ENCODE measurements at places on chromosomes 6 and 20.
A peak's percentile ranks its signal among the peaks of the same experiment; 100 is the strongest.

GRCh38 chr6:39731565-39731964 is 6.4 kb upstream of the KIF6 start:
- DNase-seq: no peak

DNA sequence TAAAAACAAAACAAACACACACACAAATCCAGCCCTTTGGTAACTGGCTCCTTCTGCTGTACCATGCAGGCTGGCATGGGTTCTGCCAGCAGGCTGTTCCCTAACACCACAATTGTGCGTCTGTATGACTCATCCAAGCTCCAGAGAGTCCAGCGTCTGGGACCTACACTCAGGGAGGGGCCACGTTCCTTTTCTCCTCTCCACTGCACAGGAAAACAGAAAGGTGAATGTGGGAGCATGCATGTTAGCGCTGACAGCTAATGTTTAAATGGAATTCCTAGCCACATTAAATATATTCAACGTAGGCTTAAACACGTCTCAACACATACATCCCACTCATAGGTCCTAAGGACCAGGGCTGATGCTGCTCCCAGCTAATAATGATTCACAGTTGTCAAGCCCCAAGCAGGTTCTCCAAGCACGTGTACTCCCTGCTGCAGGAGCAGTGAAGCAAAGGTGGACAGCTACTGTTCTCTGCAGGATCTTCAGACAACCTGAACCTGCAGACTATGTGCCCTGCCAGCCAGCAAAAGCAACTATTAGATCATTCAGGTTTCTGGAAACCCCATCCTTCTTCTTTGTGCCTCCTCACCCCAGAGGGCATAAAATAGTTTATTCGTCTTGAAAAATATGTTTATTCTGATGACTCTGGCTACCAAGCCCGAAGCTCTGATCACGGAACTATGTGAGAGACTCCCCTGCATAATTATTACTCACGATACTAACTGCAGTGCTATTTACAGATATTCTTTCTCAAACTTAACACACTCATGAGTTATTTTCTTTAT is 20.9 kb downstream of the MAP1LC3A start:
- DNase-seq: peak; percentile 49

GRCh38 chr6:18600255-18600654 is 213.1 kb downstream of the RNF144B start:
- DNase-seq: no peak

- no peak for DNase-seq
Measured at GRCh38 chr6:13472099-13472498, 15.3 kb downstream of the GFOD1 start.

GRCh38 chr6:35496841-35497570 is at the start of gene TEAD3:
Gene TEAD3 (minus strand): TSS chr6:35497079.
- DNase-seq: no peak

DNA sequence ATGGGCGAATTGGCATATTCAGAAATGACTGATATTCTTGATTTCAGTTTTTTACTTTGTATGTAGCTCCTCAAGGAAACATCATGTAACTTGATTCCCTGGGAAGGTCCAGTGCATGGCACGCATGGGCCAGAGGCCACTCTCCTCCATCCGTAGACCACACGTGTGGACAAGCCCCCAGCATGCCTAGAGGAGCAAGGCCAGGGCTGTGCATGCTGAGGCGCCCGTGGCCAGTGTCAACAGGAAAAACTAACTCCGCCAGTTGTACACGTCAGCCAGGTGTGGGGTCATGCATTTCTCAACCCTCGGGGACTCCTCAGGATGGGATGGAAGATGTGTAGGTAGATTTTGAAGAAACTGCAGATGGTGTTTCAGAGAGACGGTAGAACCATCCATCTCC is 37.8 kb upstream of the CD93 start:
- no peak for DNase-seq

DNA sequence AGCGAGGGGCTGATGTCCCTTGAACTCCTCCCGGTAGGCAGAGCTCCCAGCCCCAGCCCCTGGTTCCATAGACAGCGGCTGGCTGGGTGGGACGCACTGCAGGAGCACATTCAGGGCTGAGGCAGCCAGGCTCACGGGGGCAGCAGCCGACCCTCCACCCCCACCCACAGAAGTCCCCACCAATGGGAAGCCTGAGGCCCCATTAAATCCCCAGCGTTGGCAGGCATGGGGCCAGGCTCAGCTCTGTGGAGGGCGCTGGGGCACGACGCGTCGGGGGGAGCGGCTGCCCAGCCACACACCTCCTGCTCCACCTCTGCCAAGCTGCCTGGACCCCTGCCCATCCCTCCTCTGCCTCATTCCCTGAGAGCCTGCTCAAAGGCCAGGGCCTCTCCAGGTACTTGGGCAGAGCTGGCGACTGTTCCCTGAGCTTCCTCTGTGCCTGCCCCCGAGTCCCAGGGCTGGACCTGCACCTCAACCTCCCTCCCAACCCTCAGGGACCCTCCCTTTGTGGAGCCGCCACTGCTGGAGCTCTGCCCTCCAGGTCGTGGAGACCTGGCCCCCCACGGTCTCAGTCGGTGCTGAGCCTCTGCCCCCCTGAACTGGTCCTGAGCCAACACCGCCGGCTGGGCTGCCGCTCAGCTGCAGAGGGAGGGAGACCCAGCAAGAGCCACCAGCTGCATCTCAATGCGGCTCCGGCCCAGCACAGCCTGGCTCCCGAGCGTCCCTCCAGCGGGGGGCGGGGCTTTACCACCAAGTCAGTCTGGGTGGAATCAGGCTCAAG is 9.1 kb downstream of the CHRNA4 start:
- no peak for DNase-seq

GRCh38 chr6:11705069-11705468 is 73.5 kb downstream of the ADTRP start:
- no peak for DNase-seq

DNA sequence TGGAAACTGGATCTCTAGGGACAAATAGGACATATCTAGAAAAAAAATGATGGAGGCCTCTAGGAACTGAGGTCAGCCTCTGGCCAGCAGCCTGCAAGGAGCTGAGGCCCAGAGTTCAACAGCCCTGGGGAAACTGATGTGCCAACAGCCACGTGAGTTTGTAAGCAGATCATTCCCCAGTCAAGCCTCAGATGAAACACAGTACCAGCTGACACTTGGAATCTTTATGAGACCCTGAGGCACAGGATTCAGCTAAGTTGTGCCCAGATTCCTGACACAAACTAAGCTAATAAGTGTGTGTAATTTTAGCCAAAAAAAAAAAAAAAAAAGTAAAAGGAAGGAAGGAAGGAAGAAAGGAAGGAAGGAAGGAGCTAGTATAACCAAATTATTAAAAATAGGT is 1059.8 kb upstream of the MAP3K7 start:
- DNase-seq: no peak

DNA sequence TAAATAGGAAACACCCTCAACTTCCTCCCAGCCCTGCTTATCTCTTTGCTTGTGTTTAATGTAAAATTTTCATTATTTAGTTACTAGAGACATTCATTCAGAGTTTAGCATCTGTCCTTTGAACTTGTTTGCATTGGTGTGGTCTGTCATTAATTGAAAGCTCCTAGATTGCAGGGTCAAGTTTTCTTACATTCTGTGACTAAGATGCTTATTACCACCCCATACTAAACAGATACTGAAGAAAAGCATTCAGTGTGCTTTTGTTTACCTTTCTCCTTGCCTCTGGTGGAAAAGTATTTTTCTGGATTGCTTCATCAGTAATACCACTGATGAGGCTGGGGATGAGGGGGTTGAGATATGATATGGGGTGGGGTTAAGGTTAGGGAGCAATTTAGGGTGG is 199.0 kb downstream of the SAMD5 start:
- DNase-seq: no peak

DNA sequence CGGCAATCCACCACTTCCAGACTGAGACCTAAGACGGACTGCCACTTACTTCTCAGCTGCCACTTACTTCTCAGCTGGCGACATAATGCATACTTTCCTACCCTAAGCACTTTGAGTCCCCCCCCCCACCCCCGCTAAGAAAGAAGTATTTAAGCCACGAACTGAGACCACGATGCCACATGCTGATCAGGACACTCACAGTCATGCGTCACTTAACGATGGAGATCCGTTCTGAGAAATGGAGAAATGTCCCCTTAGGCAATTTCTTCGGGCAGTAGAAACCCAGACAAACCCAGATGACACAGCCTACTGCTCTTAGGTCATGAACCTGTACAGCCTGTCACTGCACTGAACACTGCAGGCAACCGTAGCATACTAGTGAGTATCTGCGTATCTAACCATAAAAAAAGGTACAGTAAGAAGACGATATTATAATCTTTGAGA is 690 bp downstream of the IFNGR1 start:
- no peak for DNase-seq

DNA sequence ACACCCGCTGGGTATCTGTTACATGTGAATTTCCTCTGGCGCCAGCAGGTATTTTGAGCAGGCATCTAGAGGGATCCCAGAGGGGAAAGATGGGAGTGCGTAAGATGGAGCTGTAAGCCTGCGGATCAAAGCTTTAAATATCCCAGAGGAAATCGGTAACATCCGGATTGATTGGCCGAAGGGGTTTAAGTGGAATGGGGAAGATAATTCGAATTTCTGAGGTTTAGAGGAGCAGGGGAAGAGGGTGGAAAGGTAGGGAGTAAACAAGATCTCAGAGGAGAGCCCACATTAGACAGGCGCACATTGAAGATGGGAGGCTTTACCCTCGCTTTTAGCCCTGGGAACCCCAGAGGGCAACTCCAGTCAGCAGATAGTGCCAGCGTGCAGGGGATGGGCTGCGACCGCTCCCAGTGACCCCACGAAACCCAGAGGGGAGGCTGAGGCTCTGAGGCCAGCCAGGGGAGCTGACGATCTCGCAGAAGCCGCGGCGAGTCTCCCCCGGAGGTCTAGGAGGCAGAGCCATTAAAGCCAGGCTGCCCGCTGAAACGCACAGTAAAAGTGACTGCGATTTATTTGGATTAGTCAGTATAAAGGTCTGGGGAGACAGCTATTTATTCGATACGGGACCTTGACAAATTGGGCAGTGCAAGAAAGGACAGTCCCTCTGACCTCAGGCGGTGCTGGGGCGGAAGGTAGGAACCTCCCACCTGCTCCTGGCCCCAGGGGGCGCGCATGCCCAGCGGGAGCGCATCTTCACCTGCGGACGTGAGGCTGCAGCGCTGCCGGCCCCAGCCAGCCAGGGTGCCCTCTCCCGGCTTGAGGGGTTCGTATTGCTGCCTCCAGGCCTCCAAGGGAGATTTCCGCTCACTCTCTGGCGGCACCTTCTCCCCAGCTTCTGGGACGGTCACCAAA is 34.3 kb upstream of the TCF21 start:
- no peak for DNase-seq

DNA sequence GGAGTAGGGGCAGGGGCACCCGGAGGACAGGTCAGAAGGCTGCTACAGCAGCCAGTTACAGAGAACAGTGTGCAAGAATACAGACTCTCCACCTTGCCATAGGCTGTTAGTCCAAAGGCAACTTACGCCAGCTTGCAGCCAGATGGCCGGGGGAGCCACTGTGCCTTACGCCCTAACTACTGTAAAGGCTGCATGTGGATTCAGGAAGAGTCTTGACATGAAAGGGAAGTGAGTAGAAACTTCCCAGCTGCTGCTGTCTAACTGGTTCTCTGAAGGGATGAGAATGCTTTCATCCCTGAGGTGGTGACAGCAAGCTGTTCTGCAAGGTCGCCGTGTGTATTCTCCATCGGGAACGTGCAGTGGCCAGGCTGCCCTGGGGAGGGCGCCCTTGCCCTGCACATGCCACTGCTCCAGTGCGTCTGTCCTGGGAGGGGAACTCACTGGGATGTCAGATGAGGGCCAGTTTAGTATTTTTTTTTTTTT is 46.1 kb downstream of the LYRM4 start:
- no peak for DNase-seq

- DNase-seq: no peak
Measured at GRCh38 chr6:5986861-5987260, 19.9 kb downstream of the NRN1 start.

- DNase-seq: no peak
Measured at GRCh38 chr6:168029459-168030217, 32.2 kb downstream of the KIF25 start.

DNA sequence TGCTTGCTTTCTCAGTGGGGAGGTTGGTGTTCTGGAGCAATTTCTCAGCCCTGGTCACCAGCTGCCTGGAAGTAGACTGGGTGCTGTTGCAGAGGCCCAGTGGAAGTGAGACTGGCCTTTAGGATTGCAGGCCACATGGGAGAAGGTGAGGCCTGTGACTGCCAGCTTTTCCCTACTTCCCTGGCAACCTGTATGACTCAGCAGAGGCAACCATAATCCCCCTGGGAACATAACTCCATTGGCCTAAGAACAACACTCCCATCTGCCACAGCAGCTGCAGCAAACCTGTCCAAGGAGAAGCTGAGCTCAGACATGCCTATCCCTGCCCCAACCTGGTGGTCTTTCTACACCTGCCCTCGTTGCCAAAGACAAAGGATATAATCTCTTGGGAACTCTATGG is 473.5 kb upstream of the SPTLC3 start:
- no peak for DNase-seq

GRCh38 chr20:49750611-49751396 is 37.1 kb upstream of the B4GALT5 start:
- DNase-seq: no peak

DNA sequence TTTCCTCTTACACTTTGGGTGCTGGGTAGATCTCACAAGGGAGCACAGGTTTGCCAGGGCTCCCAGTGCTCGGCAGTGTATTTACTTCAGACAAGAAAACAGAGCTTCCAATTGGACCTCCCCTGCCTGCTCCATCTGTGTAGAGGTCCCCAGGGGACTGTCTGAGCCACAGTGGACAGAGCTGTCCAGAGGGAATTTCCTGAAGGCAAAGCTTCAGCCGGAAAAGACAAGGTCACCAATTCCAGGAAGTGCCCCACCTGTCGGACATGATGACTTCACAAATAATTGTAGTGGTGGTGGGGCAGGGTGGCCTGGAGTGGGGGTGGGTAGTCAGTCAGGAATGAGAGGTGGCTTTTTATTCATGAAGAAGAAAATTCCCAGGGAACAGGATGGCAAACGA is 18.6 kb downstream of the ADGRF5 start:
- DNase-seq: no peak

DNA sequence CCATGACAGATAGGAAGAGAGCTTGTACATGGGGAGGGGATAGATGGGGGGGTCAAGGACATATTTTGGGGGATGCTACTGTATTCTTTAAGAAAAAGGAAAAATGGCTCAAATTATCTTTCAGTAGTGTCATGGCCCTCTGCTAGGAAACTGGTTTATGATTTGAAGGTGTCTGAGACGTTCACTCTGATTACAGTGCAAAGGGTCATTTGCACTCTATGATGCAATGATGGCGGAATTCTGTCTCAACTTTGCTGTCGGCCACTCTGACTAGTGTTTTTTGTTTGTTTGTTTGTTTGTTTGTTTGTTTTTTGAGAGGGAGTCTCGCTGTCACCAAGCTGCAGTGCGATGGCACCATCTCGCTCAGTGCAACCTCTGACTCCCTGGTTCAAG is 180.0 kb downstream of the SOX4 start:
- no peak for DNase-seq

DNA sequence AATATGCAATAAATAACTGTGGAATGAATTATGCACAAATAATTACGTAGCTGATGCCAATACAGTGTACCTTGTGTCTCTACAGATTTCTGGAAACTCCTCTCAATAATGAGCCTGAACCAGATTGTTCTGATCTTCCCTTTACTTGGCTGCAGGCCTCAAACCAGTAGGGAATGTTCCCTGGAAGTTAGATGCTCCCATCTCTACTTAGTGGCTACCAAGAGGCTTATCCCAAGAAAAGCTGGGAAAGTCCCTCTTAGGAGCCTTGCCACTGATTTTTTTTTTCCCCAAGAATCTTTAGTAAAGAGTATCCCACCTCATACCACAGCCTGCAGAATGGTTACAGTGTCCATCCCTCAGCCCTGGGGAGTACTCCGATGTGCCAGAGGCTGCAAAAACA is 702.1 kb downstream of the RFPL4B start:
- no peak for DNase-seq

GRCh38 chr6:50998905-50999304 is 180.2 kb downstream of the TFAP2B start:
- DNase-seq: no peak

- no peak for DNase-seq
Measured at GRCh38 chr6:135167617-135168016, 13.5 kb upstream of the MYB start.
